Activated CD4-positive, CD25-positive, alpha-beta regulatory T cell (primary cell): ENCODE measurements at places on chromosomes 6 and 20.

- DNase-seq = no peak
These were observed 31.8 kb downstream of the TREML1 start for GRCh38 chr6:41122373-41122772.

DNA sequence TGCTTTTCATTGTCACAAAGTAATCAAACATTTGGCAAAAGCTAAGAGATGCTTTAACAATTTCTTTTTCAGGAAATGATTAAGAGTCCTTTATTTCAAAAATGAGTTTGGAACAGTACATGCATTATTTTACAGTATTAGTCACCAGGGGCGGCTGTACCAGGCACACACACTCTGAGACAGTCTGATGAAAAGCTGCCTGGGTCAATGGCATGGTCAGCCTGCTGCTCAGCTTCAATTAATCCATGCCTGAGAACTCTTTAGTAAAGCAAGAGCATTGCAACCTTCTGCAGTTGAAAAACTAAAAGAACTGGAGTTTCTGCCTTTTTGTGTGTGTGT, 105.5 kb downstream of the TULP4 start:
- no peak for DNase-seq

DNA sequence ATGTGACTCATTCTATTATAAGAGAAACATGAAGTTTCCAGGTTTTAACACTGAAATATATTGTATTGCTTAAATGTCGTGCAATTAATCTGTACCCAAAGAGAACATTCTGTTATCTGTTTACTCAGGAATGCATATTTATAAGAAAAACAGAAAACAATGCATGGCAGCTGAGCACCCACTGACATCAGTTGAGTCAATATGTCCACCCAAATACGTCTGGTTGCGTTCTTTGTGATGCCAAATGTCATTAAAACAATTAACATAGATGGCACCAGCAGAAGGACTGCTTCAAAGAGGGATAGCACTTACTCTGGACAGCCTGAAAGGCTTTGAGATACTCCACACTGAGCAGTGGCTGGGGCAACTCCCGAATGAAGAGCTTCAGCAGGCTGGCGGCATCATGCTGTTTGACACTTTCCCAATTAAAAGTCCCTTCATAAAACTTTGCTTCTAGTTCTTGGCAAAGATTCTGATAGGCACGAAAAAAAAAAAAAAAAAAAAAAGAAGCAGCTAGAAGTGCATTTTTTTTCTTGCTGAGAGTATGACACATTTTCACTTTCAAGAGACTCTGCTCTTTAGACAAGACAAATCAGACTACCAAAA, 102.3 kb downstream of the ARHGAP18 start:
- no peak for DNase-seq

DNA sequence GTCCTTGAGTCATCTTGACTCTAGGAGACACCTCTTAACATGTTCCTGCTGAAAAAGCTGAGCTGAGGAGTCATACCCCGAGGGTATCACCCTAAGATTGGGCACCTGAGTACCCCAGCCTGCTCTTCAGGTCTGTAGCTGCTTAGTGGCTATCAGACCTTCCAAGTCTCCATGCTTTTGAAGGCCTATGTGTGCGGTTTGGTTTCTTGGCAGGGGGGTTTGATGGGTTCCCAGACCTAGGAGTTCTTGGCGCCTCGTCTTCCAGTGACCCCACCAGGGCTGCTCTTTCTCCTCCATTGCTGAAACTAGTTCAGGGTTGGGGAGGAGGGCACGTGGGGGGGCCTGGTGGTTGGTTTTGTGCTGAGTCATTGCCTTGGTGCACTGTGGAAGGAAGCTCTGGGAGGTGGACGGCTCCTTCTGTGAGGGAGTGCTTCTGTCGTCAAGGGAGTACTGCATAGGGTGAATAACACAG, 20.1 kb downstream of the IGF2R start:
- no peak for DNase-seq

GRCh38 chr6:168715643-168716481, 274.9 kb downstream of the SMOC2 start:
- DNase-seq = no peak

DNA sequence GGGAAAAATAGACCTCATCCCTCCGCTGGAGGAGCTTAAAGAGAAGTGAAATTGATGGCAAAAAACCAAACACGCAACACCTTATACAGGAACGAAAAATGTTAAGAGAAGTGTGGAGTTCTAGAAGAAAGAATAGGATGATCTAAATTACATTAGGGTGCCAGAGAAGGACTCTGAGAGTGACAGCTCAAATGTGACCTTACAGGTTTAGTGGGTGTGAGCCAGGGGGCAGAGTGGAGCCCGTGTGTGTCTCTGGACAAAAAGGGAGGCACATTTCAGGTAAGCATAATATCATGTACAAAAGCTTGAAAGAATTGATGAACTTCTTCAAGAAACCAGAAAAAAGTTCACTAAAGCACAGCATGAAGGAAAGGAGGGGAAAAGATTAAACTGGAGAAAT, 20.8 kb downstream of the HLA-DRA start:
- no peak for DNase-seq

GRCh38 chr6:13357551-13358075, 29.3 kb upstream of the TBC1D7 start:
- no peak for DNase-seq

DNA sequence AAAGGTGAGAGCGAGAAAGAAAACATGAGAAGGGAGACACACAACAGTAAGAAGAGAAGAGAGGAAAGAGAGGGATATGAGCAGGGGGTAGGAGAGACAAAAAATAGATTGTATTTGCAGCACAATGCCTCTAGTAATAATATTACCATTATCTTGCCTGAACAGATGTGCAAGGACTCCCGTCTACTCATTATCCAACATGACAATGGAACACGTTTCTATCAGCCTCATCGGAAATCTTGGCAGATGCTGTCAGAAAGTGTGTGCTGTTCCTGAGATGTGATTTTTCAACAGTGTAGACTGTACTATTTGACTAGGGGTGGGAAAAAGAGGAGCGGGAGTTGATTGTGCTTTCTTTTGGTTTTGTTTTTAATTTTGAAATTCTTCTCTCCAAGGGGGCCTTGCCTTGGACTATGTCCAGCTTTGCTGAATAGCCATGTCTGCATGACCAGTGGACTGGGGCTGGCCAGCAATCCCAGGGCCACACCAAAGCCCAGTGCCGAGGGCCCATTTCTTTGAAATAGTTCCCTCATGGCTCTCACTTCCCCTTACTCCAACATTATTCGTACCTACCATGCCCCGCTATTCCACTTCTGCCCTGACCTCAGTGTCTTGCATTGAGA, 11.3 kb upstream of the TRAM2 start:
- no peak for DNase-seq
